Stimulated activated CD8-positive, alpha-beta memory T cell treated with anti-CD3 and anti-CD28 coated beads, Interleukin-2, amount 100 ng/mL, for 1 hour (primary cell): ENCODE measurements at places on chromosomes 2 and 18.

DNA sequence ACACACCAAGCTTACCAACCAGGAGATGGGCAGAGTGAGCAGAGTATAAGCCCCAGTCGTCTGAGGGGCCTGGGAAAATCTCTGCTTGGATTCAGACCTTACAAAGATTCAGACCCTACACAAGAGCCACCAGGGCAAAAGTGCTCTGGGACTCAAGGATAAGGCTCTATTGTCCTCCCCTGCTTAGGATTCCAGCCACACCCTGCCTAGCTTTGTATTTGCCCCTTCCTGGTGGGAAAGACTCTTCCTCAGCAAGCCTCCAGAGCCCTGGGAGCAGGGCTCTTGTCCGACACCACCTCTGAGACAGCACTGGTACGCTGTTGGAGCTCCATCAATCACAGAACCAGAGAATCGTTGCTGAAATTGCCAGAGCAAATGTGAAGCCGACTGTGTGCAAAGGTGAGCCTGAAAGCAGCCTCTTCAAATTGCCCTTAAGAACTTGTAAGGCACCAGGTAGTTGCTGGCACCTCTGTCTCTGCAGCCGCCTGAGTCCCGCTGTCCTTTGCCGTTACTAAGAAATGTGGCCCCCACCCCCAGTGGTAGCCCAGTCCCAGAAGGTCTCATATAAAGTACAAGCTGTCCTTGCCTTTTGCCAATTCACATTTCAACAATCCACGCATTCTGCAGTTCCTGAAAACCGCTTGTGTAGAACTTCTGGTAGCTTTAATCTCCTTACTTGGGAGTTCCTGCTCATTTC is 148.7 kb downstream of the CTIF start:
- DNase-seq = no peak

DNA sequence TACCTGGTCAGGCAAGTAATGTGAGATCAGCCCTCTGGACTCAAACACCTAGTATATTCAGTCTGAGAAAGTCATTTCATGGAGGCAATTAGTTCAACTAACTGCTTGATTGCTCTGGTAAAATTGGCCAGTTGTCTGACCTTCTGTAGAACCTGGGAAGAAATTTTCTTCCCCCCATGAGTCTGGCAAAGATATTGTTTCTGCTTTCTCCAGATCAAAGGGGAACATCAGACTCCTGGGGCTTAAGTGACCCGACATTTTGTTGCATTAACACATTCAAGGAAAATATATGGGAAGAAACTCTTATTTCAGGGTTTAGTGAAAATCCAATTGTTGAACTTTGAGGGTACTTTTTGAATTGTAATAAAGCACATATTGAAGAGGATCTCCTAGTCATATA is 375.1 kb downstream of the SUCLG1 start:
- DNase-seq = no peak

DNA sequence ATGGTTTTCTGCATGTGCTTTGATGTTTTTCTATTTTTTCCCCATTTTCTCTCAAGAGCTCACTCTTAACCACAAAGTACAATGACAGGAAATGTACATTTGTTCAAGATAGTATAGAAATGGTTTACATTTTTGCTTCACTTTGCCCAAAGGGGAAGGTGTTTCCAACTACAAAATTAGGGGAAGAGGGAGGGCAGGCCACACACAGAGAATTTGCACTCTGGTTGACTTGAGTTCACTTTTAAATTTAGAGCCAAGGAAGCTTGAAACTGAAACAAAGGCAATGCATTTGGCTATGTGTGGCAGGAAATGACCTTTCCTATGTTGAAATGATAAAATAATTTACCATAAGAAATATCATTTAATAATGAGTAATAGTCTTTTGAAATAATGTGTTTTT is 19.1 kb upstream of the VIT start:
- no peak for DNase-seq

- no peak for DNase-seq
Observed at GRCh38 chr2:29573612-29574011, 347.8 kb downstream of the ALK start.

DNA sequence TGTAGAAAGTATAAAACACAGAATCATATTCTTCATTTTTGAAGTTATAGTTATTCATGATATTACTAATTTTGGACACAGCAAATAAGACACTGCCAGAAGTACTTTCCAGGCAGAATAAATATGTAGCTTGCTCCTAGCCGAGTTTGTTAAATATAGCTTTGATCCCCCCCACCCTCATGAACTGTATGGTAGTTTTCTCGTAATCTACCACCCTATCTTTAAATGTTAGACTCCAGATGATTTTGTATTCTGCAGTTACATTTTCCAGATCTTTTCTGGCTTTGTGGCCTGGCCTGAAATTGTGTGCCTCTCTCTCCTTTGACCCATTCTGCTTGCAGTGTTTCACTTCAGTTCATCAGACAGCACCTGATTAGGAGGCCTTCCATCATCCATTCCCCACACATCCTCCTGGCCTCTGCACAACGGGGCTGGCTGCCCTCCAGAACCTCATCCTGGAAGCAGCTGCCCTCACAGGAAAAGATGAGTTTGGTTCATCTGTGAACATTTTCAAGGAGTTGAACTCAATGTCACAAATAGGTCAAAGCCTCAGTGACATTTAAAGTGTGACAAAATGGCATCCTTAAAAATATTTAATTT is 4.7 kb upstream of the KCNJ3 start:
- DNase-seq = no peak

- no peak for DNase-seq
Observed at GRCh38 chr18:40868110-40868858, 1086.8 kb upstream of the PIK3C3 start.
